ENCODE measurements at places on chromosomes 6 and 20.

DNA sequence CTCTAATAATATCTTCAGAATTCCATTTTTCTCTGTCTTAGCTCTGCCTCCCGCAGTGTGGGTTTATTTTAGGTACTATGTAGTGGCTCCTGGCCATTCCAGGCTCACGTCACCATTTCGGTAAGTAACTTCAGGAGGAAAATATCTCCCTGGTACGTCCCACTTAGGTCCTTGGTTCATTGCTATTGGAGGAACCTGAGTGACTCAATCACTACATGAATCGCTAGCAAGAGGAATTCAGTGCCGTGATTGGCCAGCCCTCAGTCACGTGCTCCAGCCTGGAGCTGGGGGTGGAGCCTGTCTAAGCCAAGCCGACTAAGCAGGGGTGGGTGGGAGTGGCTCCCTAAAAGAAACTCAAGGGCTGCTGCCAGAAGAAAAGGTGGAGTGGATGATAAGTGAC is 67.3 kb upstream of the E2F3 start:
- no peak for DNase-seq

DNA sequence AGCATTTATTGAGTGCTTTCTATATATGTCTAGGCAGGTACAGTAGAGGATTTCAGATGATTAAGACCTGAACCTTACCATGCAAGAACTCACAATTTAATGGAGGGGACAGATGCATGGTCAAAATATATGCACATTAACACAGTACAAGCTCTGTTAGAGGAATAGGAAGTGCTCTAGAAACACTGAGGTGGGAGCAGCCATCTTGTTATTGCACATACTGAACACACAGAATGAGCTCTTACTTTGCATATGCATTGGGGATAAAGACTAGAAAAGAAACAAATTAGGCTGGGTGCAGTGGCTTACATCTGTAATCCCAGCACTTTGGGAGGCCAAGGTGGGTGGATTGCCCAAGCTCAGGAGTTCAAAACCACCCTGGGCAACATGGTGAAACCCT is 438.3 kb downstream of the UTRN start:
- no peak for DNase-seq

DNA sequence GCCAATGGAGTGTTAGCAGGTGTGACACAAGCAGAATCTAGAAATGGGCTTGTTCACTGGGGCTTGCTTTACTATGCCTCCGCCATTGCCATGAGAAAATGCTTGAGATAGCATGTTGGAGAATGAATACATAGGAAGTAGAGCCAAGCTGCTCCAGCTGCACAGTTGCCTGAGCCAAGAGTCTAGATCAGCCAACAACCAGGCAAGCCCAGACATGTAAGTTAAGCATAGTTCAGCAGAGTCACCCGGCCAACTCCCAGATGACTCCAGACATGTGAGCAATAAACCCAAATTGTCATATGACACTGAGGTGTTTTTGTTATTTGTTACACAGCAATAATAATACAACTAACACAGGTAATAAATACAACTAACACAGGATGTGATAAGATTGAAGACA is 167.9 kb downstream of the HAO1 start:
- DNase-seq: no peak

- DNase-seq: no peak
Measured at GRCh38 chr20:50604451-50604850, 86.9 kb downstream of the RIPOR3 start.

DNA sequence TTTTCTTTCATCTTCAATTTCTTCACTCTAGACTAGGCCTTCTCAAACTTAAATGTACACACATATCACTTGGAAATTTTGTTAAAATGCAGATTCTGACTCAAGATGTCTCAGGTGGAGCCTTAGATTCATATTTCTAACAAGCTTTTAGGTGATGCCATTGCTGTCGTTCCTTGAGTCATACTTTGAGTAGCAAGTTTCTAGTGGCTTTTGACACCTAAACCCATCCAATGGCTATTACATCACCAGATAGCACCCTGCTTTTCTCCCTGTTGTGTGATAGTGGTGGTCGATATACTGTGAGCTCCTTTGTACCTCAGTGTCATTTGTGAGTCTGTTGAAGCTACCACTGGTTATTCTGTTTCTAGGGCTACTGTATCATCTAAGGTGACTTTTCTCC is 34.8 kb upstream of the BAG2 start:
- no peak for DNase-seq

GRCh38 chr6:126447367-126447766 is 107.5 kb downstream of the CENPW start:
- no peak for DNase-seq

DNA sequence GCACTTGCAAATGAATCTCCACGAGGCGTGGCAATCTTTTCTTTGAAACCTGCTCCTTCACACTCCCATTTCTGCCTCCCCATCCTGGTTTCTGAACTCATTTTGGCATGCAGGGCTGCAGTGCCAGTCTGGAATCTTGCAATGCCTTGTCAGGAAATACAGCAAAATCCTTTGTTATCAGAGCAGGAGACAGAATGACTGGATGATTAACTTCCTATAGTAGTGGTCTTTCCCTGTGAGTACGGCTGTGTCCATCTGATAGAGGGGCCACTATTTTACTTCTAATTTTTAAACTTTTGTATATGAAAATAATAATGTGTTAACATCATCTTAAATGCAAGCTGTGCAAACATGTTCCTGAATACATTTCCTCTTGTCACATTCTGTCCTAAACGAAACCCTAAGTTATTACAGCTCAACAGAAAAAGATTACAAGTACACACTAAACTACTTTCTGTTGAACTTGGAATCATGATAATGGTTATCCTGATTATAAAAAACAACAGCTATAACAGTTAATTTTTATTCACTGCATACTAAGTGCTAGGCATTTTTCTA is 140.2 kb downstream of the KIF13A start:
- no peak for DNase-seq

- no peak for DNase-seq
Measured at GRCh38 chr6:170080828-170081371, 210.0 kb downstream of the DLL1 start.

GRCh38 chr6:166109608-166110007 is 58.0 kb downstream of the TBXT start:
- DNase-seq: no peak

DNA sequence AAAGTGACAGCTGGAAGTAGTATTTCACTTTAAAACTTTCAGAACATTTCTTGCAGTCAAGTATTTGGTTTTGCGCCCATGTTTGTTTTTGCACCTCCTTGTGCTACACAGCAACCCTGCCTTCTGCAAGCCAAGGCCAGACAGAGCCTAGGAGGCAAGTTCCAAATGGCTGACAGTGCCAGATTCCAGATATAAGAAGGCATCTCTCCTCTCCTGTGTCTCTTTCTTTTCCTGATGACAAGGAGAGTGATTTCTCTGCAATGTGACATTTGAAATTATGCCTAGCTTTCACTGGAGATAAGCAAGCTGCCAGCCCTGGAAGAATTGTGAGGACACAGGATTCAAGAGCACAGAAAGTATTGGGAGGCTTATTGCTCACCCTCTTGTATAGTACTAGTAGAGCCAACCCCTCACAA is 149.1 kb upstream of the TENT5A start:
- DNase-seq: no peak

GRCh38 chr6:111770263-111771093 is 102.8 kb downstream of the FYN start:
- DNase-seq: no peak

Measured in stimulated activated CD8-positive, alpha-beta memory T cell treated with anti-CD3 and anti-CD28 coated beads, Interleukin-4, amount 100 ng/mL, for 1 hour (primary cell).